ENCODE measurements at places on chromosomes 11 and 22. TPM values are rescaled to one million over a fixed set of nuclear protein-coding genes. Genes with fewer than 3 reads are reported as not detected.

GRCh38 chr11:20110908-20111669 lies 49.2 kb downstream of the DBX1 start:
- peak; percentile 93 for DNase-seq

DNA sequence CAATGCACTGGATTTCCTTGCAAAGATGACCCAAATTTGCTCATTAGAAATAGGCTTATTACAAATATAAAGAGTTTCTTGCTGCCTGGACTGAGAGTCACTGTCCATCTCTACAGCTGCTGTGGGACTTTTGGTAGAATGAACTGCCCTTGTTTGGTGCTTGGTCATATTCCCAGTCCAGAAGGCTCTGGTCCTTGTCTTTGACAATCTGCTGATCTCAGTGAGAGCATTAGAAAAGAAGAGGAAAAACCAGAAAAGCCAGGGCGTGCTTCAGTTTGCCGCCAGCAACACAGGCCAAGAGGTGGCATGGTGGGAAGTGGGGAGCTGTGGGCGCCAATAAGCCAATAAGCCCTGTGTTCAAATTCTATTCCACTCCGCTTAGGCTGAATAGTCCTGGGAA lies 48.2 kb upstream of the PARVA start:
- DNase-seq: no peak

DNA sequence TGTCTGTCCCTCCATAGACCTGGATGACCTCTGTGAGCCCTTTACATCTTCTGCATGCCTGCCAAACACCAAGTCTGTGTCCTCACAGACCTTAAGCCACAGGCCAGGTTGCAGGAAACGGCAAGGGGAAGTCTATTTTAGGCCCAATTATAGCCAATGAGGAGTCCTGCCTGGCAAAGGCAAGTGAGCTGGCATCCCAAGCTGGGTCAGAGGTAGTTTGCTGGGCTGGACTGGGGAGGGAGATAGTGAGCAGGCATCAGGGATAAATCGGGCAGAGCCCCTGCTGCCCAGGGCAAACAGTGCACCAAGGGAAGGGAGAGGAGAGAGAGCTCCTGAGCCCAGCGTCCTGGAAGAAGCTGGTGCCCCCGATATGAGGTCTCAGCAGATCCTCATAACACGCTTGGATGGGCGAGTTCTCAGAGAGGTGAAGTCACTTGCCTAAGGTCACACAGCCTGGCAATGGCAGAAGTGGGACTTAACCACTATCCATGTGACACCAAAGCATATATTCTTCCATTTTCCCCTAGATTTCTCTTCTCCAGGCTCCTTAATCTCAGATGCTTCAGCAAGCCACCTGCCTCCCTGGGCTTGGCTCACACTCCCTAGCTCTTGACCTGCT lies 3.7 kb upstream of the RELT start:
- no peak for DNase-seq

- peak; percentile 70 for DNase-seq
Measured at GRCh38 chr11:12331239-12331874, 46.0 kb upstream of the PARVA start.

DNA sequence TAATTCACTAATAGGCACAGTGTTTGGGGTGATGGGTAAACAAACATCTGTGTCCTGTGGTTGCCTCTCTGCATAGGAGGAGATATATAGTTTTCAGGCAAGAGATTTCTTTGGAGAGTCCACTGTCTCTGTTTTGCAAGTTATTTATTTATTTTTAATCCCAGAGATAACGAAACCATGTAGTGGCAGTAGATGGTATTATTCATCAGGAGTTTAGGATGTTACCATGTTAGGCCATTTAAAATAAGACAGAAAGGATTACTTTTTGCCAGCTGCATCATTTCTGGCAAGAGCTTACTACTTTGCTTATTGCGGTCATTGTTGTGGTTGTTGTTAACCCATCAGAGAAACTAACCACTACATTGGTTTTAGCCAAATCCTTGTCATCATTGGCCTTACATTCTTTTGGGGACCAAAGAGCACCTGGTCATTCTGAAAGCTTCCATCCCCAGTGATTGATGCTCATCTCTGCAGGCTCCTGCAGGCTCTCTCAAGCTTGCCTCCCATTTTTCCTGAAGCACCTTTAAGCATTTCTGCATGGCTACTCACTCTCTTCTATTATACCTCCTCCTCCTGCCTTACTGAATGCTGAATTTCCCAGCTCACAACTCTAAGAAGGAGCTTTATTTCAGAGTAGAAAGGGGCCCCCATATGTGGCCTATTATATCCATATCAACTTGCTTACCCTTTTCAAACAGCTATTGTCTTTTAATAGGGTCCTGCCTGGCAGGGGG lies 84.4 kb downstream of the CSTPP1 start:
- DNase-seq: no peak

- DNase-seq: no peak
Measured at GRCh38 chr11:117633976-117634755, 162.8 kb downstream of the DSCAML1 start.

DNA sequence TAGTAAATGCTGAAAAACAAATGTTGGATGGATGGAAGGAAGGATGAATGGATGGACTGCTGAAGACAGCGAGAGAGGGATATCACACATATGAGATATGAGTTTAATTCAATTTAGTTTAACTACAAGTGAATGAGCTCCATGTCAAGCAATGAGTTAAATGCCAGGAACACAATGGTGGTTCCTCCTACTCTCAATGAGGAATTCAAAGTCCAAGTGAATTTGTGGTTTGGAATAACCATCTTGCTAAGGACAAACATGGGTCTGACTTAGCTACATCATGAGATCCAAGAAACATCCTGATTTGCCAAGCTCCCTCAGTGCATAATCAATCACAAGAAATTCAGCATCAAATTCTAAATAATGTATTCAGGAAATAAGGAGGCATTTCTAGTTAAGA lies 26.1 kb upstream of the PPP2R1B start:
- DNase-seq: no peak

- DNase-seq: no peak
Measured at GRCh38 chr11:134240592-134240991, 12.6 kb downstream of the THYN1 start.

DNA sequence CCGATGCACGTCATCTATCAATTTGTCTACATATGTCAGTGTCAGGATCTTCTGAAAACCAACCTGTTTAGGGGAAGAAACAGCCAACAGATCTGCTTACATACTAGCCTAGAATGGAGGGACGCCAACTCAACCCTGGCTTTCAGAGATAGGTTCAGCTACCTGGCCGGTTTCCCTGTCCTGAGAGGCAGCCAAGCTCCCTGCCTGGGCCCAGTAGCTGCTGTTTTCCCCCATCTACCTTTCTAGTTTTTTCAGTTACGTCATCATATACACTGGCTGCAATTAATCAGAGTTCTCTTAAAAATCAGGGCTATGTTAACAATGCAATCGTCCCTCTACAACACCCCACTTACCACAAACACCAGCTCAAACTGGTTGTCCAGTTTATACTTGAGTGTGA lies 1.0 kb downstream of the SRPRA start:
- DNase-seq: no peak

DNA sequence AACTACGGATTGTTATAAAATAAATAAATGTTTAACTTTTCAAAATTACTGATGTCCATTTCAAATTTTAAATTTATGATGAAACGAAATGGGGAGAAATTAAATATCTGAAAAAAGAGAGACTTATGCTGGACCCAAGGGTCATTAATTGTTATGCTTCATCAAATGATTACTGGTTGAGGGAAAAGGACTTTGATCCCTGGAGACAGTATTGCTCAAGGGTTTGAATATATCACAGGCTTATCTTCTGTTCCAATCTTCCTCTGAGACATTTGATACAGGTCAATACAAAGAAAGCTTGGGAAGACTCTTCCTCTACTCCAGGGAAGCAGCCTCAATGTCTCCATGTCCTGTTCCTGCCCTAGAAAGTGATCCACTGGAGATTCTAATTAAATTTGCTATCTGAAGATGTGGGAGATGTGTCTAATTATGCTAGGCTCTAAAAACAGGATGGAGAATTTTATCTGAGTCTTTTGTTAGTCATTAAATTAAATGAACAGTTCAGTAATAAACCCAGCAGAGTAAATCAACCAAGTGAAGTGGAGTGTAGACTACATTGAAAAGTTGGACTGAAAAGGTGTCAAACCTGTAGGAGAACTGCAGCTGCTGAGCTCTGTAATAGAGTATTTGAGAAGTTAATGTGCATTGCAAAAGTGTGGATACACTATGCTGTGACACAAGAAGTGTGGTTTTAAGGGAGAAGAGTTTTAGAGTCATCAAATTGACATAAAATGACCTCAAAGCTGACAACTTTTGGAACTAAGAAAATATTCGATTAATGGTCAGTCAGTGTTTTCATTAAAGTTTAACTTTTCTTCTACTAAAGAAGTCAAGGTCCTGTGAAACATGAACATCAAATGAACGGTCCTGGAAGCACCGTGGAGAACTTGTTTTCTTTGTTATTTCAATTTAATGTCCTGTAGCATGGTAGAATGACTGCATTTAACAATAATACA lies 623.7 kb upstream of the CCDC90B start:
- DNase-seq: no peak

GRCh38 chr11:83039566-83039965 lies 32.1 kb downstream of the RAB30 start:
- DNase-seq: no peak

DNA sequence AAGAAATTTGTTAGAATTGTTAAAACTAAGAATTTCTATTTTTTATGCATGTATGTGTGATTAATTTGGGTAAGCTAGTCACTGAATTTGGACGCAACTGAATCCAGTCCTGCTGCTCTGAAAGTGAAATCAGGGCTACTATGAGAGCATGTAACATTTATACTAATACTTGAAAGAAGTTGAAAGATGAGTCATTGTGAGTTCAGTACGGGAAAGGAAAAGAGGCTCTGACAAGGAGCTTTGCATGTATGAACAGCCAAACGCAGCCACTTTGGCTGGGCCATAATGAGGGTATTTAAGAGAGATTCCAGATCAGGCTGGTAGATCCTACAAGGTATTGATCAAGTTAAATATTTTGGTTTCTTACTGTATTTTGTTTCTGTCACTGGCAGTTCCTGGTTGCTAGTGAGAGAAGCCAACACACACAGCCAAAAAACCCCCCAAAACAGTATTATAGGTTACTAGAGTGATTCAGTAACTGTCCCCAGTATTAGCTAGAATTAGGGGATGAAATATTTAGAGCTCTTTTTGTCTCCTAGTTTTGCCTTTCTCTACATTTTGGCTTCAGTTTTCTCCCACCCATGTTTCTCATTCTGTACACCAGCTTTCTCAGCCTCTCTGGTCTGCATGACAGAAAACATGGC lies 14.1 kb downstream of the AASDHPPT start:
- peak; percentile 69 for DNase-seq

GRCh38 chr11:134606251-134606650 lies 194.2 kb upstream of the B3GAT1 start:
- no peak for DNase-seq

- DNase-seq: no peak
Measured at GRCh38 chr11:121270001-121270678, 22.4 kb upstream of the SC5D start.

DNA sequence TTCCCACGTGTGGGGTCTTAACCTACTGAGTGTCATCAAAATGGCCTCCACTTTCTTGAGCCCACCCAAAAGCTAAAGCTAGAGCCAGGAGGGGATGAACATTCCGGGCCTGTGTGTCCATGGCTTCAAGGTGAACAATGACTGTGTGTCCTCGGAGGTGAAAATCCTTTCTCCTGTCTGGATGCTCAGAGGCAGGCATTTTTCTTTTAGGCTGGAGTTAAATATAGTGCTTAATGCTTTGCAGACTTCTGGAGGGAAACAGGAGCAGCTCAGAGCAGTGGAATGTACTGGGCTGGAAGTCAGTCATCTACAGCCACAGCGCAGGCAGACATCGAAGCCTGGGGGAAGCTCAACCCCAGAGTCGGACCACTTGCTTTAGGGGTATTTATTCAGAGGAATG lies 68.6 kb upstream of the TMEM45B start:
- no peak for DNase-seq

DNA sequence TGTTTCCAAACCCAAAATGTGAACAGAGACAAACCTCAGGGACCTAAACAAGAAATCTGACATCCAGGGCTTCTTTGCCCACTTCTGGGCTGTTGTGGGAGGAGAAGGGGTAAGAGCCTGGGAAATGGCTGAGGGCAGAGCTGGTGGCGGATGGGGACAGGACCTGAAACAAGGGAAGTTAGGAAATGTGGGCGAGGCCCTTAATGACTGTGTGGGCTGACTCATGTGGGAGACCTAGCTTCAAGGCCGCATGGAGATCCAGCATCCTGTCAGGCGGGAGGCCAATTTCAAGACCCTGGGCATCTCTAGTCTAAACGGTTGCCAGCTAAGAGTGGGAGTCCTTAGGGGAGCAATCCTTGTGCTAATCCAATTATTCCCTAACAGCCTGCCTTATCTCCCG lies 2.1 kb upstream of the OAF start:
- DNase-seq: peak; percentile 79

Gene SYT13
- not detected for polyA plus RNA-seq

Gene CASP5
- not detected for polyA plus RNA-seq

Gene OR6A2
- polyA plus RNA-seq: not detected

Gene OR51B2
- polyA plus RNA-seq: not detected

Gene APOBEC3G
- polyA plus RNA-seq: 50.7 TPM

Gene PITPNM1
- polyA plus RNA-seq: 20.1 TPM

Gene CBLIF
- not detected for polyA plus RNA-seq

All from mammary epithelial cell (primary cell).